ENCODE measurements at places on chromosomes 5 and 9. TPM values are rescaled to one million over a fixed set of nuclear protein-coding genes. Genes with fewer than 3 reads are reported as not detected.

The C9orf78 gene
- 94.2 TPM for total RNA-seq

The PRSS3 gene
- 55.5 TPM for total RNA-seq

The PTPRD gene
- 4.0 TPM for total RNA-seq

The ANKRD34B gene
- total RNA-seq: not detected

The GFI1B gene
- total RNA-seq: not detected

The GADD45G gene
- total RNA-seq: 0.53 TPM

The C9orf40 gene
- total RNA-seq: 3.0 TPM

The NCS1 gene
- 33.2 TPM for total RNA-seq

The SPATA31E1 gene
- not detected for total RNA-seq

The IFNA2 gene
- not detected for total RNA-seq

The ECM2 gene
- 8.2 TPM for total RNA-seq

The HAND1 gene
- total RNA-seq: not detected

The LIFR gene
- 21.0 TPM for total RNA-seq

The GARNL3 gene
- total RNA-seq: 7.7 TPM

The CDX1 gene
- 0.12 TPM for total RNA-seq

The PTGDS gene
- total RNA-seq: 21.8 TPM

The ANKRD20A1 gene
- 0.12 TPM for total RNA-seq

The PCDHGC5 gene
- total RNA-seq: 3.4 TPM

The TMEM8B gene
- total RNA-seq: 3.0 TPM

The PCDHGA7 gene
- 4.8 TPM for total RNA-seq

The FRMD3 gene
- 3.9 TPM for total RNA-seq

The MRPL36 gene
- 59.7 TPM for total RNA-seq

The PTGER4 gene
- 20.6 TPM for total RNA-seq

The SCGB3A2 gene
- total RNA-seq: not detected

The PKD2L2 gene
- not detected for total RNA-seq

The ANKRD55 gene
- total RNA-seq: not detected

The GRAMD2B gene
- total RNA-seq: 17.3 TPM

The ZNF462 gene
- 5.2 TPM for total RNA-seq

The GABRA1 gene
- total RNA-seq: under 0.01 TPM

The S1PR3 gene
- total RNA-seq: 17.5 TPM

Measured in aortic smooth muscle cell (primary cell).